Gastrocnemius medialis (tissue), 4 donors: ENCODE measurements at places on chromosomes 4 and X.

- DNase-seq: no peak
Measured at GRCh38 chr4:6044805-6045204, 26.6 kb upstream of the C4orf50 start.

GRCh38 chr4:129342819-129343408 is 247.0 kb downstream of the C4orf33 start:
- DNase-seq: no peak

DNA sequence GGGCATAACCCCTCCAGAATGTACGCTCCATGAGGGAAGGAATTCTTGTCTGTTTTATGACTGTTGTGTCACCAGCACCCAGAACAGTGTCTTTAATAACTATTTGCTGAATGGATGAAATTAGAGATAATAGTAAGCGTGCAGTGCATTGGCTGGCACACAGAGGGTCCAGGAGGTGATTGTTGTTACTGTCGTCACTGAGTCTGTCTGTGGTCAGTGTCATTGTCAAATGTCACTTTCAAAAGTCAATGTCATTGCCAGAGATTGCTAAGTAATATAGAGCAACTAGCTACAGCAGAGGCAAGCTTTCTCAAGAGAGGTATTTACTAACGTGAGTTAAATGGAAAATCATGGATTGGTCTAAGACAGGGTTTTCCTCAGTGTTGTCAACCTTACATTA is 70.7 kb downstream of the ARHGEF38 start:
- DNase-seq: no peak

DNA sequence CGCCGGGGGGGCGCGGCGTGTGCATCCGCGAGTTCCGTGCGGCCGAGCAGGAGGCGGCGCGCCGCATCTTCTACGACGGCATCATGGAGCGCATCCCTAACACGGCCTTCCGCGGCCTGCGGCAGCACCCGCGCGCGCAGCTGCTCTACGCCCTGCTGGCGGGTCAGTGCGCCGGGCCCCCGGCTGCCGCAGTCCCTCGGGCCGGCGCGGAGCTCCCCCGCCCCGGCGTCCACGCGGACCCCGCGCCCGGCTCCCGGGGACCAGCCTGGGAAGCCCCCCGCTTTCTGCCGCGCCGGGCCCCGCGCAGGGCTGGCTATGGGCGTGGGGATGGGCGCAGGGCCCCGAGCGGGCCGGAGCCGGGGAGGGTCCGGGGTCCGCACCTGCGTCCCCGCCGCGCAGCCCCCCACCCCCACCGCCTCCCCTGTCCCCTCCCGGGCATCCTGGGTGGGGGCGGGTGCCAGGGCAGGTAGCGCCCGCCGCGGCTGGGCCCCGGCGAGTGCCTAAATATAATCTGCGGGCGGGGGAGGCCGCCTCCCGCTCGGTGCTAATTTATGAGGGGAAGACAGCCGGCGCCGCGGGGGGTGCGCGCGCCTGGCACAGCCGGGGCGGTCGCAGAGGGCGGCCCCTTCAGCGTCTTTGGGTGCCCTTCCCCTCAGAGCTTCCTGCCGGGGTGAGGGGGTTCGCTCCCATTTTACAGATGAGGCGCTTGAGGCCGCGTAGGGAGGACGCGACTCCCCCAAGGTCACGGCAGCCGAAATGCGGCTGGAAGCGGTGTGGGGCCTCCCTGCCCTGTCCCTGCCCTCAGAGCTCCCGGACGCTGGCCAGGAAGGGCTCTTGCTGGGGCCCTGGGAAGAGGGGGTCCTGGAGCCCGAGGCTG is 837 bp downstream of the NAT8L start:
- no peak for DNase-seq

DNA sequence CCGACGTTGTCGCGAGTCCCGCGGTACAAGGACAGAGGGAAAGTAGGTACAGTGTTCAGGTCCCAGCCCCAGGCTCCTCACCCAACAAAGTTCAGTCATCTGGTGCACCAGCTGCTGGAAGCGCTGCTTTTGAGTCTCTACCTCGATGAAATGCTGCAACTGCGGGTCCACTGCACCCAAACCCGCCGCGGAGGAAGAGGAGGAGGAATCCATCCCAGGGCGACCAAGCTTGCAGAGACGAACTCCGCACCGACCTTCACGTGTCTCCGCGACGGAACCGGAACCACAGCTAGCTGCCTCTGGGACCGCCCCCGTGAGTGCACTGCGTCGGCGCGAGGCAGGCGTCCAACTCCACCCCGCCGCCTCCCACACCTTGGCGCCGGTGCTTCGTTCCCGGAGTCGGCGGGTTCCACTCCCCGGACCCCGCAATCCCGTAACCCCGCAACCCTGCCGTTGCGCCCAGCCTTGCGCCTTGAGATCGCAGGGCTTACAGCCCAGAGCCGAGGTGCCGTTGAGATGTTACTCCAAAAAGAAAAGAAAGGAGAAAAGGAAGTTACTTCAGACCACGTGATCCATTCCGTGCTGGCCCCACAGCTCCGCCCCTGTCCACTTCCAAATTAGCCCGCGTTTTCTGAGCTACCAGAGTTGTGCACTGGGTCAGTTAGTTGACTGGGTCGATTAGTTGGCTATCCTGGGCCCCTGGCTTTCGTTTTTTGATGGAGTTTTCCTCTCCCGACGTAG is at the start of gene TIMM8A:
TIMM8A (minus strand) TSS at position 291 of the 741 bp plus-strand sequence; CDS start at position 213, 78 bp downstream.
- DNase-seq: peak; percentile 75

DNA sequence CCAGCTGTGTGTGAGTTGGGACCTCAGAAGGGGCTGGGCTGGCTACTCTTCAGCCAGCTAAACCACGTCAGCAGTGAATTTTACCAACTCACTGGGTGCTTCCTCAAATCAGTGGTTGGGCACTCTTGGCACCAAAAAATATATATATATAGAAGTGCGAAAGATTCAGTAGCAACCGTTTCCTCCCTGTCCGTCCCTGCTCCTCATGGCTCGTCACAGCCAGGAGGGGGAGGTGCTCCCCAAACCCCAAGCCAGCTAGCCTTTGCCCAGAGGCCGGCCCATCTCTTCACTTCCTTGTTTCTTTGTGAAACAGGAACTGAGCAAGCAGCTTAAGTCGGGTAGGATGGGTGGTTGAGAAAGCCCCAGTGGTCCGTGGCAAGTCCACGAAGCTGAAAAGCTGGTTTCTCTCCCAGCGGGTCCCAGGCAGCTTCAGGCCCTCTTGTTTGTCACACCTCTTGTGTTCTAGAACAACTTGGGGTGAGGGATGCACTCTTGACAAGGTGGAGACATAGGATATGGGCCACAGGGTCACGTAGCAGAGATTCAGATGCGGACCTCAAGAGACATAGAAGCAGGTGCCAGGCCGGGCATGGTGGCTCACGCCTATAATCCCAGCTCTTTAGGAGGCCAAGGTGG is 6.8 kb upstream of the SASH3 start:
- DNase-seq: peak; percentile 44

DNA sequence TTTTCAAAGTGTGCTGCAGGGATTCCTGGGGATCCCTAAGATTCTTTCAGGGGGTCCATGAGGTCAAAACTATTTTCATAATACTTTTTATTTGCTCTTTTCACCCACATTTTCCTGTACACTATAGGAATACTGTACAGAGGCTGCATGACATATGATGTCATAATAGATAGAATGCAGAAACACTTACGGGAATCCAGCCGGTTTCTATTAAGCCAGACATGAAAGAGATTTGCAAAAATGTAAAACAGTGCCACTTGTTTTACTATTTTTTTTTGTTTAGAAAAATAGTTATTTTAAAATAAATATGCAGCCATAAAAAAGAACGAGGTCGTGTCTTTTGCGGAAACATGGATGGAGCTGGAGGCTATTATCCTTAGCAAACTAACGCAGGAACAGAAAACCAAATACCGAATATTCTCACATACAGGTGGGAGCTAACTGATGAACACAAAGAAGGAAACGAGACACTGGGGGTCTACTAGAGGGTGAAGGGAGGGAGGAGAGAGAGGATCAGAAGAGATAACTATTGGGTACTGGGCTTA is 5.0 kb downstream of the ZFX start:
- DNase-seq: no peak

GRCh38 chr4:77148078-77148477 is 8.9 kb upstream of the CCNG2 start:
- DNase-seq: no peak

DNA sequence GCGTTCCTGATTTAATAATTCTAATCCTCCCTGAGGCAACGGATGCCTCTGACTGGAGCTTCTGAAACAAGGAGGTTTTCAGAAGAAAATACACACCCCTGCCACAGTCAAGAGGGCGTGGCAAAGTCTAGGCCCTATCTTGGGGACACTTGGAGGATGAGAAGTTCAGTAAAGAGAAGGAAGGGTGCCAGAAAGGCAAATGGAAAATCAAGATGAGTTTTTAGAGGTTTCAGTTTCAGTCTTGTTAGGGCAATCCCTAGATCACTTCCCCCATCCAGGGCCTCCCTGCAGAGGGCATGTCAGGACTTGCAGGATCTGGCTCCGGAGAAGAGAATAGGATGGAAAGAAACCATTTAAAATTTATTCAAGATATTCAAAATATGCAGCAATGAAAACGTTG is 28.5 kb upstream of the FGF2 start:
- no peak for DNase-seq

DNA sequence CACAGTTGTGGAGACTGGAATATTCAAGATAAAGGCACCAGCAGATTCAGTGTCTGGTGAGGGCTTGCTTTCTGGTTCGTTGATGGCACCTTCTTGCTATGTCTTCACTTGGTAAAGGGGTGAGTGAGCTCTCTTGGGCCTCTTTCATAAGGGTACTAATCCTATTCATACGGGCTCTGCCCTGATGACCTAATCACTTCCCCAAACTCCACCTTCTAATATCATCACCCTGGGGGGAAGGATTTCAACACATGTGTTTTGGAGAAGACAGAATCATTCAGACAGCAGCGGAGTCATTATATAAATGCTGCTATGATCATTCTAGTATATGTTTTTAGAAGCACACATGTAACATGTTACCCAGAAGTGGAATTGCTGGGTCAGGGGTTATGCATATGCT is 295.3 kb upstream of the CTSO start:
- no peak for DNase-seq

GRCh38 chr4:164959896-164960295 is 17.6 kb downstream of the TRIM61 start:
- no peak for DNase-seq

DNA sequence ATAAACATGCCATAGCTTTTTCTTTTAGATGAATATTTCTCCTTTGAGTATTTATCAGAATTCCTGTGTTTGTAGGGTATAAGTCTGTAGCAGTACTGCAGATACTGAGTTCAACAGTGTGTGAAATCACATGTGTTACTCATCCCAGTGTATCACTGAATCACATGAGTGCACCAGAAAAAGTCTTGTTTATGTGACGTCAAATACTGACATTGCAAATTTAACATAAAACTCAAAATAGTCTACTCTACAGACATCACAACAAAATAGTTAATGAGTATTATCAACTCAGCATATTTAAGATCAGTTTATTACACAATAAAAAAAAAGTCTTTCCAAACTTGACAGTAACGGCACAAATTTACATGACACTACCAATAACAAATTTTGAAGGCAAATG is 221.3 kb downstream of the DCTD start:
- no peak for DNase-seq

GRCh38 chr4:184434501-184435066 is 39.8 kb downstream of the IRF2 start:
- DNase-seq: no peak

- DNase-seq: peak; percentile 5
Measured at GRCh38 chrX:10722851-10723250, 102.5 kb upstream of the MID1 start.

GRCh38 chr4:61275241-61275640 is 75.1 kb downstream of the ADGRL3 start:
- no peak for DNase-seq

GRCh38 chrX:105553118-105553517 is 269.2 kb upstream of the NRK start:
- no peak for DNase-seq

DNA sequence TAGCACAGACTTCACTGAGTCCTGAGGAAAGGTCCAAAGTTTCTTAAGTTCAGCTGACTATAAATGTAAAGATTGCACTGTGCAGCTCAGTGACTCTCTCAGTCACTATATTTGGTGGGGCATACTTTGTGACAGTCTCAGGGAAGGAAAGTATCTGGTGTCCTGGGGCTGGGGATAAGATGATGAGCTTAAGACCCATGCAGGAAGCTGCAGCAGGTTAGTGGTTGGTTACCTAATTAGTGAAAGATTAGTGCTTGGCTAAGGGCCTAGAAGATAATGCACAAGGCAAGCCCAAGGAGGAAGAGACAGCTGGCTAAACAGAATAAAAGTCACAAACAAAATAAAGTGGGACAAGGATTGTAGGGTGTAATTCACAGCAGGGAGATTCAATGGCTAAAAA is 25.4 kb upstream of the SLITRK4 start:
- DNase-seq: no peak

GRCh38 chrX:67543818-67544217 is at the start of gene AR:
AR (plus strand) TSS chrX:67544021; CDS start chrX:67545147, 1,126 bp downstream.
- DNase-seq: peak; percentile 39

DNA sequence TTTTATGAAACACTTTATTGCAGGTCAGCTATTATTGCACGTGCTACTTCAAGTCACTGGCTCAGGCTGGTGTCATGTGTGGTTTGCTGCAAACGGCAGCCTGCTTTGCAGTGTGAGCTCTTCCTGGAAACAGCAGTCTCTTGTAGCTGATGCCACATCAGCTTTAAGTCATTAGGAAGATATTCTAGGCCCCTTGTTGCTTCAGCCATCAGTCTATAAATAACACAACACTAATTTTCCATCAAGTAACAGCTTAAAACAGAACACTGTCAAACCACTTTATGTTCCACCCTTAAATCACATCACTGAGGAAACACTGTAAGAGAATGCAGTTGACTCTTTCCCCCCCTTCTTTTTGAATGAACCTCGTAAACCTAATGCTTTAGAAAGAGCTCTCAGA is 93.8 kb downstream of the GATB start:
- peak; percentile 70 for DNase-seq

DNA sequence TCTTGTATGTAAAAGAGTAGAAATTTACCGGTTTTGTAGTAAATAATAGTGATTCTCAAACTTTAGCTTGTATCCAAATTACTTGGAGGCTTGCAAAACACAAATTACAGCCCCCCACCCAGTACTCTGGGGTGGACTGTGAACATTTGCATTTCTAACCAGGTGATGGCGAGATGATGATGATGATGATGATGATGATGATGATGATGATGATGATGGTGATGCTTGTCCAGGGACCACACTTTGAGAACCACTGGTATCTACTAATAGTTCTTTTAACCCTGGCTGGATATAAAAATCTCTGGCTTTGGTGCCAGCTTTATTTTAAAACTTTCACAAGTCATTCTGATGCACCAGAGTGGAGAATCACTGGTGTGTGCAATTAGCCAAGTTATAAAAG is 96.3 kb downstream of the MRPL1 start:
- no peak for DNase-seq

GRCh38 chrX:107736781-107737531 is 38.6 kb downstream of the TSC22D3 start:
- DNase-seq: no peak

GRCh38 chr4:40292313-40292759 is 42.8 kb upstream of the CHRNA9 start:
- no peak for DNase-seq

DNA sequence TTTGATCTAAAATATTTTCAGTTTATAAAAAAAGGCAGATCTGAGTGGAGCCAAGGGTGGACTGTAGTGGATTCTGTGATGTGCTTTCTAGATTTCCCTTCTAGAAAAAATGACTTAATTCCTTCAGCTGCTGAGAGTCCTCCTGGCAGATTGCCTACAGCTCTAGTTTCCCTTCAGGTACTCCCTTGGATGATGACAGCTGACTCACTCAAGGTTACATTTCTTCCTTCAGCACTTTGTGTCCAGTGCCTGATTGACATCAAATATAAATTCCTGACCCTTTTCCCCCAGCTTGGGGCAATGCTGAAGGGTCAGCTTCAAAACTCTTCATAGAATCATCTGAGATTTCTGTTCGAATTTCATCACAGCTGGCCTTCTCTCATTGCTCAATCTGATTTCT is 161.7 kb downstream of the EMCN start:
- DNase-seq: no peak
